ENCODE measurements at places on chromosomes 13 and 19.

GRCh38 chr13:73876323-73876722 is 257.9 kb downstream of the KLF12 start:
- no peak for DNase-seq

DNA sequence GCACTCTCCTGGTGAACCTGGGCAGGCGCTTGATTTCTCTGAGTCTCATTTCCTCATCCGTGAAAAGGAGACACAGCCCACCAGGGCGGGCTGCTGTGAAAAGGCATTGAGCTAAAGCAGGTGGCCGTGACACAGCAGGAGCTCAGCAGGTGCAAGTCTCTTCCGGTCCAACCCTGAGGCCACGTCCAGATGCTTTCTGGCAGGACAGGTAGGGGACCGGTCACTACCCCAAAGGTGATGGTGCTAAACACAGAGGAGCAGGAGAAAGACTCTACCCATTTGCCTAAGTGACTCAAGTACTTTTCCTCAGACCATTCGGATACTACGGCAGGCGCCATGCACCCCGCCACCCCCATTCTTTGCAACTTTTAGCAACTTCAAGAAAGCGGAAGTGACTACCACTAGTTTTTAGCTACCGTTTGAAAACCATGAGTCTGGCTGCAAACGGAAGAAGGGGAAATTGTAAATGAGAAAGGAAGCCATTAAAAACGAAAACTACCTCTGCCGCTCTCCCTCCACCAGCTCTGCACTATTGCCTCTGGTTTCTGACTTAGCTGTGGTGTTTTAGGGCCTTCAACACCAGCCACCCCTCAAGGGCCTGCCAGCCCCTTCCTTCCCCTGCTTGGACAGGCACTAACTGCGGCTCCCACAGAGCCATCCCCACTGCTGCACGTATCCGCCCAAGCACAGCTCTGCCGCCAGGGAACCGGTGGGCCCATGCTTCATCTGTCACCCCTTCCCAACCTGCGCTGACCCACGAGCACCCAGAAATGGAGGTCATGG is 4.8 kb downstream of the PPP6R1 start:
- DNase-seq, result no peak

GRCh38 chr13:20182231-20182846 is 10.4 kb downstream of the GJB2 start:
- no peak for DNase-seq

DNA sequence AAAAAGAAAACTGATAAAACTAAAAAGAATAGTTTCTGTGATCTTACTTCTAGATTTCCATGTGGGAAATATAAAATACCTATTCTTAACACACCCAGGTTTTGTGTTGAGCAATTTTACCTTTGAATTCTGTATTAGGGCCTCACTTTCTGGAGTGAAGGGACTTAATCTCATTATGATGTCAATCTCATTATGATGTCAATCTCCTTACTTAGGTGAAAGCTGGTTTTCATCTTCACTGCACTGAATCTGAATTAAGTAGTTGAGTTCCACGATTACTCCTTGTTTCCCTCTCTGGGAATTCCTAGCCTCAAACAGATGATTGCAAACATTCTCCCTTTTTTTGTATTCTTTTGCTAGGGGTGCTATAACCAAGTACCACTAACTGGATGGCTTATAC is 1367.2 kb downstream of the EFNB2 start:
- DNase-seq, result no peak

DNA sequence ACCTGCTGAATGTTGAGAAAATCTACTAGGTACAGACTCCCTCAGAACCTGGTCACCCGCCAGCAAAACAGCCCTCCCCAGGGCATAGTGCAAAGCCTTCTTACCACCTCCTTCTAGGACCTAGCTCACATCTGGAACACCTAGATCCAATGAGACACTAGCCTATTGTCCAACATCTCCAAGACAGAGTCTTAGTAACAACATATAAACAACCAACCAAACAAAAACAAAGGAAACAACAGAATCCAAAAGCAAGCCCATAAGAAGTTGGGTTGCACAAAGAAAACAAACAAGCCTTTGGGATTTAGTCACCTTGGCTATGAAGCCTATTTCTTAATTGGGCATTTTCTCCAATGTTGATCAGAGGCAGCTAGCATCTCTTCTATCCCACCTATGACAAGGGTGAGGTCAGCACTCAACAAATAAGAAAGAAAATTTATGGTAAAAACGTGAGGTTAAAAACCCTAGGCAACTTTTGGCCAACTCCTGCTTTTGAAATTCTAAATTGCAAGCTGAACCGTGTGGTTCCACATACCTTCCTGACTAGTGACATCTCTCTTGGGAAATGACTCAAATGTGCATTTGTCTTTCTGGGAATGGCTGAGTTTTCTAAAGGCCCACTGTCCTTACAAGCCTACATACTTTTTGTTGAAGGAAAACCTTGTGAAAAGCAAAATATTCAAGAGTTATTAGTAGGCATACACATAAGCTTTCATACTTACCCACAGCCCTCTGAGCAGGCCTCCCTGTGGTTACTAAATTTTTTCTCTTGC is 66.7 kb downstream of the FAM216B start:
- no peak for DNase-seq

Measured in esophagus squamous epithelium (tissue), 5 donors.